Activated CD8-positive, alpha-beta memory T cell treated with anti-CD3 and anti-CD28 coated beads for 1 hour (primary cell): ENCODE measurements at places on chromosomes 3 and 15.

GRCh38 chr3:42037318-42037945, 53.7 kb upstream of the TRAK1 start:
- no peak for DNase-seq

DNA sequence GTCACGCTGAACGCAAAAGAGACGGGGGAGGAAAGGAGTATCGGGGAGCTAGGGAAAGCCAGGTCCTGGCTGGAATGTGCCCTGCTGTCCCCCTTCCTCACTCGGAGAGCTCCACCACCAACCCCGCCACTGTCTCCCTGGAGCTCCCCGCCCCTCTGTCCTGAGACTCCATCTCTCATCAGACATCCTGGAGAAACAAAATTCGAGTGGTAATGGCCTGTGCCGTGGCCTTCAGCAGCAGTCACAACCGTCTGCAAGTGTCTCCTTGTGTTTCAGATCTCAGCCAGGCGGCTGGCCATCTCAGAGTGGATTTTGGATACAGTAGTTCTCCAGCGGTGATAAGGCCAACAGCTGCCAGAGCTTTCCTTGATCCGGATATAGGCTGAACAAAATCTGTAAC, 76.9 kb downstream of the OCA2 start:
- DNase-seq, result no peak

DNA sequence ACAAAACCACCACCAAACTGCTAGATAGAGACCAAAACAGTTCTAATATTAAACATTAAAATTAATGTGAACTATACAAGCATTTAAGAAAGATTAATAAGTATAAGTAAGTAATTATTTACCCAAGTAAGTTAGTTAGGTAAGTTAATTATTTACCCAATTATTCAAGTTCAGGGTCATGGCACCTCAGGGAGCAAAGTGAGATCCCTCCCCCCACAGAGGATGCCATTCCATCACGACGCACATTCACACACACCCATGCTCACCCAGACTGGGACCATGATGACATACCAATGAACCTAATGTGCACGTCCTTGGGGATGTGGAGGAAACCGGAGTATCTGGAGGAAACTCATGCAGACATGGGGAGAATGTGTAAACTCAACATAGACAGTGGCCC, 229.1 kb downstream of the NR2F2 start:
- DNase-seq, result no peak

- no peak for DNase-seq
Observed at GRCh38 chr3:94374439-94375161, 311.7 kb downstream of the NSUN3 start.

- DNase-seq, result no peak
Observed at GRCh38 chr15:78302579-78303312, 3.3 kb upstream of the SKIC8 start.

DNA sequence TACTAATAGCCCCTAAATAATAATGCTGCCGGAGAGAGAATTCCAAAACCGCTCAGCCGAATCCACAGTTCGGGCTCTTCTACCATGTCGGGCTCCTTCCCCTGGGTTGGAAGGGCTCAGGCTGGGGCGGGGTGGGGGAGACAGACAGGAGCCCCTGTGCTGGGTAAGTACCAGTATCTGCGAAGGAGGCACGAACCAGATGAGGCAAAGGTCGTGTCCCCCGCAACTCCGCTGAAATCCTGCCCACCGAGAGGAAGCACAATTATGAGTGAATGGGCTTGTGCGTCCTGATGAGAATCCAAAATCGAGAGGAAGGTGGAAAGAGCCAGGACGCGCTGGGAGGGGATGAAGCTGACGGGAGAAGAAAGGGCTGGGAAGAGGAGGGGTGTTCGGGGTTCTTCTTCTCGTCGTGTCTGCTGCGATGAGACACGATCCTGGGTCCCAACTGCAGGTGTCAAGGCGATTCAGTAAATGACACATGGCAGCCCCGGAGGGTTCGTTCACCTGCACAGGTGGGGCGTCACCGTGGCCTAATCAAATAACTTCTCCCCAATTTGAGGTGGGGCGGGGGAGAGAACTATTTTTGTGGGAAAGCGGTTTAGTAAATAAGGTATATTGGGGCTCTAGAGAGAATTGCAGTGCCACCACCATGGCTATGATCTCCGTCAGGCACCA, 707 bp upstream of the FAM81A start:
- no peak for DNase-seq

GRCh38 chr15:89177633-89178306, 43.6 kb downstream of the RLBP1 start:
- DNase-seq, result peak; percentile 19

GRCh38 chr3:106729481-106729880, 647.8 kb upstream of the CCDC54 start:
- DNase-seq, result no peak

GRCh38 chr15:63369296-63369695, 12.3 kb downstream of the CA12 start:
- no peak for DNase-seq

- DNase-seq, result no peak
Observed at GRCh38 chr15:92638709-92639365, 16.7 kb downstream of the FAM174B start.

GRCh38 chr15:71279757-71280141, 164.5 kb downstream of the THSD4 start:
- no peak for DNase-seq

GRCh38 chr15:59885832-59886231, 118.3 kb upstream of the FOXB1 start:
- no peak for DNase-seq

DNA sequence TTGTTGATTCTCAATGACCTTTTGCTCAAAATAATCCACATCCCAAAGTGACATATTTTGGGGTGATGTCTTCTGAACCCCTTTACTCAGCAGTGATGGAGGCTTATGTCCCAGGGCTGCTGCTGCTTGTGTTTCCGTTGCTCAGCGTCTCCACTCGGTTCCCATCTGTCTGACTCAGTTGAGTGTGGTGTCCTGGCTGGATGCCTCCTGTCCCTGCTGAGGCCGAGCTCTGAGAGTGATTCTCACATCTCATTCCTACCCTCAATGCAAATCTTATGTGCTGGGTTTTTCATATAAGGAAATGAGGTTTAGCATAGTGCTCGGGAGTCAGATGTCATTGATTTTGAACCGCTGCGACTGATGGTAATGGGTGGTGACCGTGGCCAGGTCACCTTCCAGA, 247.4 kb downstream of the GABRG3 start:
- no peak for DNase-seq

DNA sequence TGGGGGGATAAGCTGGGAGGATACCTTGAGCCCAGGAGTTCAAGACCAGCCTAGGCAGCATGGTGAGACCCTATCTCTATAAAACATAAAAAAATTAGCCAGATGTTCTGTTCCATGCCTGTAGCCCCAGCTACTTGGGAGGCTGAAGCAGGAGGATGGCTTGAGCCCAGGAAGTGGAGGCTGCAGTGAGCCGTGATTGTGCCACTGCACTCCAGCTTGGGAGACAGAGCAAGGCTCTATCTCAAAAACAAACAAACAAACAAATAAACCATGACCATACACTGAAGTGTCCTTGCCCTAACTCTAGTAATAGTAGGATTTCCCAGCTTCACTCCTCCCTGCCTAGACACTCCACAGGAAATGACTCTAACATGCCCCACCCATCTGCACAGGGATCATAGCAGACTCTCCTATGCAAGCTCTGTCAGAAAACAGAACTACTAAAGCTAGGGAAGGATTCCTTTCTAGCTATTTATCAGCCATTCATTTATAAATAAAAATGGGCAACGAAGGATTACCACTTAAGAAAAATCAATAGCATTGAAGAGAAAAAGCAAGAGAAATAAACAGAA, 4.6 kb downstream of the ERICH6 start:
- no peak for DNase-seq

DNA sequence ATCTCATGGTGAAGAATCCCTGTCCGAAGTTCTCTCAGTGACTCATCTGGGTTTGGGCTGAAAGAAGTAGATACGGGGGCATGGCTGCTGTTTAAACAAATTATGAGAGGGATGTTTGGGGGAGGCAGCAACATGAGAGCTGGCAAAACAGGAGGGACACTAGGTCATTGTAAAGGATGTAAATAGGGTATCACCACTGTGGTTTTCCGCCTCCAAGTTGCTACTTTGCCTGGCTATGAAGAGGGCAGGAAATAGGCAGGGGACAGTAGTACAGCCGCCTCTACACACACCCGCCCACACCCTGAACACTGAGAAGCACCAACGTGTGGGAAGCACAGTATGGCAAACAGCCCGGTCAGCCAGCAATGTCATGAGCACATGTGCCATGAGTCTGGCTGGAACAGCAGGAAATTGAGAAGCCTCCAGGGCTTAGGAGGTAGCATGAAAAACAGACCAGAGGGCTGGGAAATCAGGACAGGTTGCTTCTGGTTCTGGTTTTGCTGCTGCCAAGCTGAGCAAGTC, 17.1 kb downstream of the HEXA start:
- DNase-seq, result no peak

DNA sequence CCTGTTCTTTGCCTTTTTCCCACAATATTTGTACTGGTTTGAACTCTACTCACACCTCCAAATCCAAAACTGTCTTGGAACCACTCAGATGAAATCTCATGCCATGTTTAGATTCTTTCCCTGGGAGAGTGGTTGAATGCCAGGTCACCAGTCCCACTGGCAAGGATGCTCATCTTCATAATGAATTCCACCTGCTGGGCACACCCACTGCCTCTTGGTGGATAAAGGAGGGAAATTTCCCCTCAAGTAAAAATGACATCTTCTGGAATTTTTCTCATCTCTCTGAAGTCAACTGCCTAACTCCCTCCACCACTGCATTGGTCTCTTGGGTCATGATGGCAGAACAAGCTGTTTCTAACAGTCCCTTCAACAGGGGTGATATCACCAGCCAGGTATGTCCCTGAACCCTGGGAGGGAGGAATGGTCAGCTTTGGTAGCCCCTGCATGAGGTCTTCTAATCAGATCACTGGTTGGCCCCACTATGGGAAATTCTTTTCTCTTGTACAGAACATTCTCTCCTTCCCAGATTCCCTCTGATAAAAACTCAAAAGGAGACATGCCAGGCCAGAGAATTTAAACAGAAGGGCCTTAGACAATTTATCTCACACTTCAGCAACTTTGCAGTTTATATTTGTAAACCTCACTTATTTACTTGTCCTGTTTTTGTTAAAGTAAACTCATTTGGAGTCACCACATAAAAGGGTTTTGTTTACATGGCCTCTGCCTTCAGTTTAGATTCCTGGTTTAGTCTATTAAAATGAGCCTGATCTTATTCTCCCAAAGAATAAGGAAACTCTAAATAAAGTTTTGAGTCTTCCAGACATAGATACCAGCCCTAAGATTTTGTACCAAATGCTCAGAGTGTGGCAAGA, 143.4 kb downstream of the WNT5A start:
- DNase-seq, result no peak

DNA sequence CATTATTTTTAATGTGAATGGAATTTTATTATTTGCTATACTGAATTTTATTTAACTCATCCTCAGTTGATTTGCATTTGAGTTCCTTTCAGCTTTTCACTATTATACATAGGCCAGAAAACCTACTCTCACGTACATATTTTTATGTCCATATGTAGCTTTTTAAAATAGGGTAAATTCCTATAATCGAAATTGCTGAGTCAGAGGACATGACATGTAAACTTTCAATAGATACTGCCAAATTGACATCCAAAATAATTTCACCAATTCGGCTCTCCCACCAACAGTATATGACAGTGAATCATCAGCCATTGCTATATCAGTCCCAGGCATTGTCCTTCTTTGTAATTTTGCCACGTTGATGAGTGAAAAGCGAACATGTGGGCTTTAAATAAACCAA, 222.5 kb downstream of the SQOR start:
- no peak for DNase-seq

- no peak for DNase-seq
Observed at GRCh38 chr3:50873376-50874157, 198.8 kb downstream of the DOCK3 start.

- DNase-seq, result no peak
Observed at GRCh38 chr15:60774829-60775463, 296.0 kb upstream of the ICE2 start.

DNA sequence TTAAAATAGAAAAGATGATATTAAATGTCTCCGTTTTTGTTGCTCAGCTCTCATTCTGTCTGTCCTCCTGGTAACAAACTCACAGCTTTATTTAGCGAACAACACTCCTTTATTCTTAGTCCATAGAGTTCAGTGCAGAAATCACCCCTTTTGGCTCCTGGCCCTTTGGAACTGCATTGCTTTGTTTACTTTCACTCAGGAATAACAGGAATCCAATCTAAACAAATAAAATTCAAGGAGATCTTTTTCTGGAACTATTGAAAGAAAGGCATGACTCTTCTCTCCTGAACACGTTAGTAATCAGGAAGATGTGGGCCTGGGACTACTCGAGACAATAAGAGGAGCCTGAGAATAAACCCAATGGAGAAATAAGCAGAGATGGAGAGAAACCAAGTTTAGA, 409.2 kb downstream of the DIPK2A start:
- DNase-seq, result no peak

GRCh38 chr15:47412802-47413201, 304.5 kb upstream of the SEMA6D start:
- DNase-seq, result no peak

GRCh38 chr15:41017066-41017735, 63.9 kb downstream of the CHAC1 start:
- no peak for DNase-seq

DNA sequence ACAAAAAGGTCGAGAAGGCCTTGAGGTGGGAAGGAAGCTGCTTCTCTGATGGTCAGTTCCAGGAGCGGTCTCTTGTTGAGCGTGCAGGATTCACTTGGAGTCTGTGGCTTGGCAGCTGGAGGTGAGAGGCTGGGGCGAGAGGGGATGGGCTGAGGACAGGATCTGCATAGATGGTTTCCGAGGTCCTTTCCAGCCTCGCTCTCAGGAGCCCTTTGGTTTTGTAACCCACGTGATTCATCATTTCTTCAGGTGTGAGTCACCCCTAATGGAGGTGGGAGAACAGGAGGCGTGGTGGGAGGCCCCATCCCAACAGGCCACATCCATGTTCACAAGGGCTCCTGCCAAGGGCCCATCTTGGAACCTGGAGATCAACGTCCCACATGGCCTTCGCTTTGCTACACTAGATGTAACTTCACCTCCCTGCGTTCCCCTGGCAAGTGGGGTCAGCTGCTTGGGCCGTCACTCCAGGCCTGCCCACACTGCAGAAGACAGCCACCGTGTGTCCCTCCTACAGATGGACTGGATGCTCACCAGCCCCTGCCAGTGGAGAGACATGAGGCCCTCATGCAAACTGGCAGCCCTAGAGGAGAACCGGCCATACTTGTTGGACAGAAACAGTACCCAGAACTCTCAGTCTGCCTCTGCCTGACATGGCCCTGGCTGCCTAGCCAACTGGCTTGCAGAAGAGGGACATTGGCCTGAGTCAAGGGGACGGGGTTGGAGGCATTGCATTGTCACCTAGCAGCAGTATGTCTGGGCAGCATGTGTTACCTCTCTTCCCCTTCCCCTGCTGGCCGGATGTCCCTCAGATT, 1.6 kb upstream of the PCSK6 start:
- DNase-seq, result no peak

DNA sequence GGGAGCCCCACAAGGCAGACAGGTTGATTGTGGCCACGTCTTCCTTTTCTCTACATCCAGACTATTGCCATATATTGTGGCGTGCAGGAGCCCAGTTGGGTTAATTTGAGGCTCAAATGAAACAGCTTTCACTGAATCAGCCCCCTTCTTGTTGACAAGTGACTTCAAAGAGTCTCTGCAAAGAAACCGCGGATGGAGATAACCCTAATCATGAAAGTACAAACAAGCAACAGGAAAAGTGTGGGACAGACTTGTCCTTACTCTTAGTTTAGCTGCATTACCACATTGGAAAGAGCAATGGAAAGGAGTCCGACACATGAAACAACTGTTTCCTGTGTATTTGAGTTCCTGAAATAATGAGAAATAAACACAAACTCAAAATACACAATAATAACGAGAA, 3.3 kb downstream of the TMEM40 start:
- no peak for DNase-seq
